ENCODE measurements at places on chromosomes 5 and 9.

- DNase-seq: peak; percentile 68
Observed at GRCh38 chr9:113620377-113621161, 157.0 kb downstream of the RGS3 start.

DNA sequence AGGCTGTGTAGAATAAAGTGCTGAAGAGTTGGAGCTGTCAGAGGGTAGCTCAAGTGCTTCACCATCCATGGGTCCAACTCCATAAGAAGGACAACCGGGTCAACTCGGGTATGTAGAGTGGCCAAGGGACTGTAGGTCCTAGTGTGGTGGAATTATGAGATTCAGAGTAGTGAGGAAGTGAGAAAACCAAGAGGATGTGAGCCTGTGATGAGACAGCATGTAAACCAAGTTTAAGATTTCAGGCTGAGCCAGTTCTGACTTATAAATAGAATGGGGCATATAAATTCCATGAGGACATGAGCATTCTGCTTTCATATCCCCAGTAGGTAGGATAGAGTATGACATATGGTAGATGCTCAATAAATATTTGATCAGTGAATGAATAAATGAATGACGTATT lies 96.3 kb downstream of the CFAP95 start:
- DNase-seq: no peak

GRCh38 chr5:107743373-107744000 lies 72.8 kb upstream of the EFNA5 start:
- no peak for DNase-seq

DNA sequence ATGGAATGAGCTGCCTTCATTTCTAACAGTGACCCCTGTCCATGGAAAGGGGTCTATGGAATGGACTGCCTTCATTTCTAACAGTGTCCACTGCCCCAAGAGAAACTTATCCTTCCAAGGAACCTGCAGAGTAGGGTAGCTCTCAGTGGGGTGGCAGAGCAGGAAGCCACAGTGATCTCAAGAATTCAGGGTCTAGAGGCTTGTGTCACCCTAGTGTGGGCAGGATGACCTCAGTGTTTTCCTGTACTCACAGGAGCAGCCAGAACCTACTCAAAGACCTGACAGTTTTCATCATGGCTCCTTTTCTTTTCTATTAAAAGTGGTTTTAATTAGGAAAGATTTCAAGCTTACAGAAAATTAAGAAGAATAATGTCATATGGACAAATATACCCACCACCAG lies 27.5 kb downstream of the SEC61B start:
- DNase-seq: peak; percentile 61

- DNase-seq: no peak
Observed at GRCh38 chr9:120368799-120369198, 211.2 kb downstream of the CDK5RAP2 start.

GRCh38 chr5:87390576-87391199 lies 22.0 kb downstream of the CCNH start:
- DNase-seq: no peak

GRCh38 chr5:42487077-42487476 lies 63.8 kb downstream of the GHR start:
- no peak for DNase-seq

- no peak for DNase-seq
Observed at GRCh38 chr5:124979251-124979650, 232.8 kb upstream of the ZNF608 start.

DNA sequence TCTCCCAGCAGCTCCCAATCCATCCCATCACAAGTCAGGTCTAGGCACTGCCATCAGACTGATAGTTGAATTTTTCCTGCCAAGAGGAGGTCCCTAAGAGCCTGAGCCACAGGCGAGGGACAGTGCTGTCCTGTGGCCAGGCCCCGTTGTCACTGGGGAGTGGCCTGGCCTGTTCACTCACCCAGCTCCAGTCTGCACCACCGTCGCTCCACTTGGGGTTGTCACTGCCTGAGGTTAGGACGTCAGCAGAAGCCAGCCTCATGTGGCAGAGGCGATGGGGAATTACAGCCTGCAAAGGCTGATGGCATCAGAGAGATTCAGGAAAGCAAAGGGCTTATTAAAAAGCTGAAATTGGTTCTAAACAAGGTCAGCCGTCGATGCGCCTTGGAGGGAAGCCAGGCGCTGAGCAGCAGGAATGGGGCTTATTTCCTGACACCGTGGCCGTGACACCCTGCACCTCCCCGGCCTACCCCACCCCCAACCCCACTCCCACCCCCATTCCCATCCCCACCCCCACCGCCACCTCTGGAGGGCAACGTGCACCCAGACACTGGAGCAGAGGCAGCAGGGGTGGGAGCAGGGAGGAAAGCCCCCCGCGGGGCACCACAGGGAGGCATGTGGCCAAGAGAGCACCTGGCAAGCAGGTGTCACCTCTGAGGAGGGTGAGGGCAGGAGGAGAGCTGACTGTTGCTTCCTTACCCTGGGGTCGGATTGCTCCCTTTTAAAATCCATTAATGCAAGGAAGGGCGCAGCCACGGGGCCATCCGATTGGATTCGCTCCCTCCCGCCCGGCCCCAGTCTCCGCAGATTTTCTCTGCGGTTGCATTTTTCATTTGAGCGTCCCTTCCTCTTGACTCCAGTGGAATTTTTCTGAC lies 3.1 kb upstream of the DBH start:
- DNase-seq: no peak

DNA sequence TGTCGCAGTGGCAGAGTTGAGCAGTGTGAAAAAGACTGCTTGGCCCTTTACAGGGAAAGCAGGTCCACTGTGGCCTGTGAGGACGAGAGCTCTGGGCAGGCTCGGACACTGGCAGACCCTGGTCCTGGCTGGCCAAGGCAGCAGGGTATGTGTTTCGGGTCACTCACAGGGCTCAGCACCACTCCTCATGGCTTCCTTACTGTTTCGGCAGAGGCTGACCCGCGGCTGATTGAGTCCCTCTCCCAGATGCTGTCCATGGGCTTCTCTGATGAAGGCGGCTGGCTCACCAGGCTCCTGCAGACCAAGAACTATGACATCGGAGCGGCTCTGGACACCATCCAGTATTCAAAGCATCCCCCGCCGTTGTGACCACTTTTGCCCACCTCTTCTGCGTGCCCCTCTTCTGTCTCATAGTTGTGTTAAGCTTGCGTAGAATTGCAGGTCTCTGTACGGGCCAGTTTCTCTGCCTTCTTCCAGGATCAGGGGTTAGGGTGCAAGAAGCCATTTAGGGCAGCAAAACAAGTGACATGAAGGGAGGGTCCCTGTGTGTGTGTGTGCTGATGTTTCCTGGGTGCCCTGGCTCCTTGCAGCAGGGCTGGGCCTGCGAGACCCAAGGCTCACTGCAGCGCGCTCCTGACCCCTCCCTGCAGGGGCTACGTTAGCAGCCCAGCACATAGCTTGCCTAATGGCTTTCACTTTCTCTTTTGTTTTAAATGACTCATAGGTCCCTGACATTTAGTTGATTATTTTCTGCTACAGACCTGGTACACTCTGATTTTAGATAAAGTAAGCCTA lies 15.7 kb downstream of the SQSTM1 start:
- DNase-seq: peak; percentile 65

DNA sequence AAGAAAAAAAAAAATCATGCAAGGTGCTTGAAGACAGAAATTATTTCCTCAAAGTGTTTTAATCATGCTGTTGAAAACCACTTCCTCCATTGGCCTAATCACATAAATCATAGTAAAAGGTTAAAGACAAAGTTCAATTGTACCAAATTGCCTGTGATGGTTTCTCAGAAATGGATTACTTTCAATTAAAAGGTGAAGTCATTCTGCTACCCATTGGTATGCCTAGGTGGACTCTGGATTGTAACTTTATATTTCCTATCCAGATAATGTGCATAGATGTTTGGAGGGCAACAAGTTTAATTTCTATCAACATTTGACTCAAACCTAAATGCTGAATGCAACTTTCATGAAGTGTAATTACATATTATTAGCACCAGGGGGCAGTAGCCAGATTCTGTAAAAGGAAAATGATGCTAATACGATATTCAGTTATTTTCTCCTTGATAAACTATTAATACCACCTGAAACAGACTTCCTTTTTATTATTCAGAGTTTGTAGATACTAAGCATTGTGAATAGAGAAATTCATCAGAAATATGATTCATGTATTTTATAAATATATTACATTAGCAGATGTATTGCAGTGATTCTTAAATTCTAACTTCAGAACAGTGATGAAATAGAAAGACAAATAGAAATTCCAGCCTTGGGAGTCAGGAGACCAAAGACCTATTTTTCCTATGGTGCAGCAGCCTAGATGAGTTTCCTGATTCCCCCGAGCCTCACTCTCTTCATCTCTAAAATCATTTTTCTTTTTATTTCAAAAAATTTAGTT lies 148.2 kb downstream of the CAAP1 start:
- no peak for DNase-seq

- no peak for DNase-seq
Observed at GRCh38 chr5:95029569-95030366, 255.1 kb downstream of the MCTP1 start.

DNA sequence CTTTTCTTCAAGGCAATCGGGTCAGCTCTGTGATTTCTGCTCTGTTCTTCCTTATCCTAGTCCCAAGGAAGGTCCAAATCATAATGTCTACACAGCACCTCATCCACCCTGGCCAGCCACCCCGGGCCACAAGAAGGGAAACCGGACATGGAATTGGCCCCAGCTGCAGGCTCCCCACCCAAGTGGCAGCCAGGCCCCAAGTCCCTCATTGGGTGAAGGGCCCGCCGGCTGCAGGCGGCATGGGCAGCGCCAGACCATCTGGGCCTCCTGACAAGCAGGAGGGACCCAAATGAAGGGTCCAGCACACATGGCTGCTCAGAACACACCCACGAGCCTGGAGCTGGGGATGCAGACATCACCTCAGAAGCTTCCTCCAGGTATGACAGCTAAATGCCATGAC lies 33.7 kb downstream of the BICD2 start:
- DNase-seq: no peak

DNA sequence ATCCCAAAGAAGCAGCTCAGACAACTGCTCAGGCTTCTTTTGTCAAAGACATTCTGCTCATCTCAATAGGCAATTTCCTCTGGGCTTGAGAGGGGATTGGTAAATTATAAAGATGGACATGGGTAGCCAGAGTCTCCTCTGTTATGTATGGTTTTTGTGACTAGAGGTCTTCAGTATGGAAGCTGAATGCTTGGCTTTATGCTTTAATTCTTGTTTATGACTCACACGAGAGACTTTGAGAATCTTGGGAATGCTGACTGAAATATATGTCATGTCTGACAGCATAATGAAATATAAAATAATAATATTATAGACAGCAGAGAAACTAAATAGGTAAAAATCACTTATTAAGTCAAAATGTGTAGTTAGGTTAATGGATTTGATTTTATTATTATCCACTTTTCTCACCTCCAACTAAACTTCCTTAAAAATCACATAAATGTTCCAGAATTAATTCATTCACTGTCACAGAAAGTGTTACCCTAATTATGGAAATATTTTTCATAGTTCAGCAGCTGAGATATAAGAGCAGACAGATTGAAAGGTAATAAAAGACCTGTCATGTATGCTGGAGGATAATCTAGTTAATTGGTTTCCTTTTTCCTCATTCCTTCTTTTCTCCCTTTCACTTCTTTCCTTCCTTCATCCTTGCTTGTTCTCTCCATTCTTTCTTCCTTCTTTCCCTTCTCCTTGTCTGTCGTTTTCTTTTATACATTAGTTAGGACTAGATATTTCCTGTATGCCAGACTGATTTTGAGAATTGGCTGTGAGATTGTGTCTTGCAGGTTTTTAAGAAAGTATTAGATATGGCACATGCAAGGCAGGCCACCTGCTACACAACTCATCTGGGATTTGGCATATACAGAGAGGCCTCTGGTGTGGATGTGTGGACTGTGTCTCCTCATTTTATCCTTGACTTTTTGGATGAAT lies 1866.1 kb upstream of the NUDT12 start:
- DNase-seq: no peak

DNA sequence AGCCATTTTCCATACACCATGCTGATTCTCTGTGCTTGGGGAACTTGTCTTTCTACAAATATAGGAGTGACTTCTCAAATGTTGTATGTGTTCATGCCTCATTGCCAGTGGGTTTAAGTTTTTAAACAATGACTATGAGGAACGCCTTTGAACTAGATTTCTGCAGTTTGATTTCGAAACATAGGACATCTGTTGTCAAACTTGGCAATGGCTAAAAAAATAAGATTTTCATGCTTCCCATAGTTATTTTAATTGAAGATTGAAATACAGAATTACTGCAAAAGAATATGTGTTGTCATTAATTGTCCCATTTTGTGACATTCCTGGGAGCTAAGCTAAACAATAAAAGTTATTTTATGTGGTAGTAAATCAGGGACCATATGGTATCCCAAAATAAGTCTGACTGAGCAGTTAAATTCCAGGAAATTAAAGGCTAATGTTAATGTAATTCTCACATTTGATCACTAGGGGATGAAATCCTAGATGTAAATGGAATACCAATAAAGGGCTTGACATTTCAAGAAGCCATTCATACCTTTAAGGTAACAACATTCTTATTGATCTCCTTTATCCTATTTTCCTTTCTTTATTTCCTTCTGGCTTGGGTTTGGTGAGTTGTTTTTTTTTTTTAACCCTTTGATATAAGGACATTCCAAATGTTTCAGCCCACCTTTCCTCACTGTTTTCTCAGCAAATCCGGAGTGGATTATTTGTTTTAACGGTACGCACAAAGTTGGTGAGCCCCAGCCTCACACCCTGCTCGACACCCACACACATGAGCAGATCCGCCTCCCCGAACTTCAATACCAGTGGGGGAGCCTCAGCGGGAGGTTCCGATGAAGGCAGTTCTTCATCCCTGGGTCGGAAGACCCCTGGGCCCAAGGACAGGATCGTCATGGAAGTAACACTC lies 116.7 kb downstream of the GOLPH3 start:
- DNase-seq: no peak

DNA sequence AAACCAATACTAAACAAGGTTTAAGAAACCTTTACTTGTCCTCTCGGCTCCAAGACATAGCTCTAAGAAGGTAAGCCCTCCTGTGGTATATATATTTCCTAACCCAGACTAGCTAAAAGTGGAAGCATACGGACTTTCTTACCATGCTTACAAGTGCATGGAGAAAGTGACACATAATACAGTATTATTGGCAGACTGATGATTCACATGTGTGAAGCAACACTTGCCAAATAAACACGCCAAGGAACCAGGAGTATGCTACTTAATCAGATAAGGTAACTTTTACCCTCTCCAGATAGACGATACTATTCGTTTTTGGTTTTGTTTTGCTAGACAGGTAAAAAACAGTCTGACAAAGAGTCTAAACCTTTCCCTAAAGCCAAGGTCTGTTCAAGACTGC lies 264.1 kb downstream of the MLLT3 start:
- peak; percentile 18 for DNase-seq

GRCh38 chr5:149217803-149218155 lies 53.9 kb upstream of the AFAP1L1 start:
- DNase-seq: no peak

DNA sequence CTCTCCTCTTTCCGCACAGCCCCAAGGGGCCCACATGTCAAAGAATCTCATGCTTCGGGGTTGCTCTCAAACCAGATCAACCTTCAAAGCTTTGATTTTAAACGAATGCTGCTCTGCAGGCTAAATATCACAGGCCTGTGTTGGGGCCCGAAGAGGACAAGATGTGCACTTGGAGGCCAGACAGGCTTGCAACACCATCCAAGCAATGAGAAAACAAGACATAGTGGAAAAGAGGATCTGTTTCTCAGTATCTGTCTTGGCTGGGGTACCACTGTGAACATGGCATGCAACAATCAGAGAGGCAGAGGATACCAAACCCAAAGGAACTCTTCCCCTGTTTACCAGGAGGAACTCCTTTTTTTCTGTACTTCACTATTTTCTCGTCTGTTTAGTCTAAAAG lies 321.8 kb downstream of the SLIT3 start:
- no peak for DNase-seq
